ENCODE measurements at places on chromosomes 4 and X. TPM values are rescaled to one million over a fixed set of nuclear protein-coding genes. Genes with fewer than 3 reads are reported as not detected.

GRCh38 chr4:166143227-166143626, 270.2 kb downstream of the TLL1 start:
- DNase-seq, result no peak

FGF13 gene
- total RNA-seq, result not detected

- DNase-seq, result no peak
Measured at GRCh38 chrX:55867181-55867651, 149.7 kb downstream of the RRAGB start.

DNA sequence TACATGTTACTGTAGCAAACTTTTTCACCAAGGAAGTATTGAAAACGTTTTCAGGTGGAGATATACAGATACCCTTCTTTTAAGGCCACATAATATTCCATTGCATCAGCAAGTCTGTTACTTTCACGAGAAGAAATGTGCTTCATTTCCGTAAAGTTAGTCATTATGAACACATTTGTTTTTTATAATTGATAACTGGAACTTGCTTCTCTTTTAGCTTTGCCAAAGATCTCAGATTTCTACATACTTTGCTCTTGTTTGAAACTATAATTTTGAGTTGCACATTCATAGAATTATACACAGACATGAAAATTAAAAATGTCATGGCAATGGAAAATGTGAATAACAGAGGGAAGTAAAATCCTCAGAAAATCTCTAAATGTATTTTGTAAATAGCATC, 128.7 kb upstream of the GIMD1 start:
- DNase-seq, result no peak

TLR8 gene
- not detected for total RNA-seq

- DNase-seq, result no peak
Measured at GRCh38 chr4:8088966-8089491, 69.6 kb downstream of the ABLIM2 start.

SRPX gene
- total RNA-seq, result 48.0 TPM

- no peak for DNase-seq
Measured at GRCh38 chr4:24892778-24893177, 20.1 kb downstream of the CCDC149 start.

SSX2 gene
- not detected for total RNA-seq

- no peak for DNase-seq
Measured at GRCh38 chr4:176444741-176445140, 125.0 kb downstream of the SPCS3 start.

DNA sequence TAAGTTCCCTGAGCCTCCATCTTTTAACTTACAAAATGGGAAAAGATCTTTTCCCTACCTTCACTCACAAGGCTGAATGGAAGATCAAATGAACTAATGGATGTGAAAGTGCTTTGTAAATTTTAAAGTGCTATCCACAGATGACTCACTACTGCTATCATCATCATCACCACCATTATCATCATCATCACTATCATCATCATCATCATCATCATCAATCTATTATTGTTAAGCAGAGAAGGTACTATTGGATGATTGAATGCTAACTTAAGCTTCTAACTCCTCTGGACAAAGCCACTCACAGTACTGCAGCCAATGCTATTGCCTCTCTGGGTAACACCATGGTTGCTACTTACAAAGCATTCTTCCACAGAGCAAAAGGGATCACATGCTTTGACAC, 1.9 kb downstream of the FRMD7 start:
- DNase-seq, result no peak

CDX4 gene
- total RNA-seq, result not detected

DNA sequence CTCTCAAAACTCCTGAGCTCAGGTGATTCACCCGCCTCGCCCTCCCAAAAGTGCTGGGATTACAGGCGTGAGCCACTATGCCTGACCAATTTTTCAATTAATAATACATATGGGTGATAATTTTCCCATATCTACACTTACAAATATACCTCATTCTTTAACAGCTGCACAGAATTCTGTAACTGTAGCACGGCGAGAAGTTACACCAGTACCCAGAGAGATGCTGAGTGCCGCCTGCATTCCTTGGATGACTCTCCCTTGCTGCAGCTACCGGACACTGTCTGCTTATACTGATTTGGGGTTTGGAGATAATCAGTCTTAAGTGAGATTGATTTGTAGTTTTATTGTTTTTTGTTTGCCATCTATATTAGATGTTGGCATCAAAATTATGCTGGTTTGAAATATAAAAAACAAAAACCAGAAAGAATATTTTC, 5.8 kb downstream of the TIFA start:
- DNase-seq, result no peak
